ENCODE measurements at places on chromosomes 16 and 17. TPM values are rescaled to one million over a fixed set of nuclear protein-coding genes. Genes with fewer than 3 reads are reported as not detected.

UNKL gene
- 31.6 TPM for total RNA-seq

DNA sequence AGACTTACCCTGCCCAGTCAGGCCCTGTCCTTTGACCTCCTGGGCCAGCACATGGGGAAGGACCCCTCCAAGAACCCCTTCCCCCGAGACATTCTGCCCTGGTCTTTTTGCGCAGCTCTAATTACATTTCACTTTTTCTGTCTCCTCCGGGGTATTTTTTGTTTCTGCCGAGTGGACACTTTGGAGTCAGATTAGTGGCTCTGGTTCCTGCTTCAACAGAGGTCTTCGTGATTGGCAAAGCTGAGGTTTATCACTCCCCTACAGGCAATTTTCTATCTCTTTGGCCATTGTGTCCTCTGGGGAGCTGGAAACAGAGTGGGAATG, 23.5 kb downstream of the ANKRD40 start:
- no peak for DNase-seq

DNA sequence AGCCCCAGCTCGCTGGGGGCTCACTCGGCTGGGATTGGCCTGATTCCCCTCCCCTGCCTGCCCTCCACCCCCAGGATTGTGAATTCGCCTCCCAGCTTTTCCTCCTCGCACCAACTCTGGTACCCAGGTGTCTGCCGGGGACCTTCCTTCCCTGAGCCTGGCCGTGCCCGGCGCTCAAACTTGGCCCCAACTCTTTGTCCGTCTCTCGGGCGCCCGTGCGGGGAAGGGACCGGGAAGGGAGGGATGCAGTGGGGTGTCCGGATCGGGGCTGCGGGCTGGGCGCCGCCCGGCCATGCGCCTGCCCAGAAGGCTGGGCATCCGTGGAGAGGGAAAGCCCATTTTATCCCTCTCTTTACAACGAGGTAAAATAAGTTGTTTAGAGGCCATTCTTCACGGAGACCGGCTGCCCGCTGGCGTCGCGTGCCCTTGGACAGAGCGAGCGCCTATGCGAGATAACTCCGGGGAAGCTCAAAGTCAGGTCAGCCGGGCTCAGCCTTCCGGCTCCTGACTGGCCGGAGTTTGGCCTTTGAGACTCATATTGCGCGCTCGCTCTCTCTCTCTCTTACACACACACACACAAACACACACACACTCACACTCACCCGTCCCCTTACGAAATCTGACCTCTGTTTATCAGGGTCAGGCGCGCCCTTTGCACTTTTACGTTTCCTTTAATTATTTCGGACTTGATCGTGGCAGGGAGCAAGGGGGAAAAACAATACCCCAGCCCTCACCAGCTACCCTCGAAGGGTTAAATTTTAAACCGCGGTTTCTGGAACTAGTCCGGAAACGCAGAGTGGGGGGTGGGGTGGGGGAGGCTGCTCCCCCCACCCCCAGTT, 774 bp upstream of the MAF start:
- no peak for DNase-seq

GRCh38 chr16:2895813-2896212, 12.8 kb downstream of the FLYWCH2 start:
- peak; percentile 82 for DNase-seq

- DNase-seq, result no peak
Measured at GRCh38 chr17:1783271-1783670, 21.4 kb downstream of the SERPINF1 start.

GRCh38 chr16:52957199-52957598, 95.5 kb downstream of the CHD9NB start:
- no peak for DNase-seq

DNA sequence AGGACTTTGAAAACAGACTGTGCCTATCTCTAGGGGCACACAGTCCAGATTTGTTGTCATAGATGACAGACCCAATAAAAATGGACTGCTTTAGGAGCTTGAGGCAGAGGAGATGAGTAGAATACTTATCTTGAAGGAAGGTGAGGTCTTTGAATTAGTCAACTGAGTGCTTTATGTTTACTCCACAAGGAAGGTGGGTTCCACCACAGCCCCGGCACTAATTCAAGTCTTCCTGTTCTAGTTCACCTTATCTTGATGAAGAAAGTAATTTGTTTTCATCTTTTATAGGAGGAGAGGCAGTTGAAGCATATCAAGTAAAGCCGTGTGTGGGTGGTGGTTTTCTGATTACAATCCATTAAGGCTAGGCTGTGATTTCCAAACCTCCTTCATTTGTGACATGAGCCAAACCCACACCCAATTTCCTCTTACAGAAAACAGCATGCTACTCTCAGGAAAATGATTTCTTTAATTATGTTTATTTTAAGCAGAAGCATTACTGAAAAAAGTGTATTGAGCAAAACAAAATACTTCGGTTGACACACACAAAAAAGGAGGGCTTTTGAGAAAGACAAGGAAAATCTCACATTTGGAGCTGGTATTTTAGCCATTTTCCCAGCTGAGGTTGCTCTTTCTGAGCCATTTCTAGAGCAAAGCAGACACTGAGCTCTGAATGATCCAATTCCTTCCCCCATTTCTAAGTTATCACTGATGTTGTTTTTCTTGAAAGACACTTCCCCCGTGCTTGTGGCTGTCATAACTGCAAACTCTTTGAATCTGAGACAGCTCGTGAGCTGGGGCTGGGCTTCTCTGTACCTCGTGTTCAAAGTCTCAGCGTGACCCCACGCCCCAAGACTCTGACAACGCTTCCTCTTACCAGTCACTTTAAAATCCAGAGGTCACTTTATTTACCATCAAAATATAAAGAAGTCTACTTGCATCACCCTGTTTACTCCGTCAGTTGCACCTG, 35.4 kb downstream of the CDRT15 start:
- DNase-seq, result no peak

GRCh38 chr16:87207509-87207908, 109.7 kb downstream of the C16orf95 start:
- peak; percentile 37 for DNase-seq

DNA sequence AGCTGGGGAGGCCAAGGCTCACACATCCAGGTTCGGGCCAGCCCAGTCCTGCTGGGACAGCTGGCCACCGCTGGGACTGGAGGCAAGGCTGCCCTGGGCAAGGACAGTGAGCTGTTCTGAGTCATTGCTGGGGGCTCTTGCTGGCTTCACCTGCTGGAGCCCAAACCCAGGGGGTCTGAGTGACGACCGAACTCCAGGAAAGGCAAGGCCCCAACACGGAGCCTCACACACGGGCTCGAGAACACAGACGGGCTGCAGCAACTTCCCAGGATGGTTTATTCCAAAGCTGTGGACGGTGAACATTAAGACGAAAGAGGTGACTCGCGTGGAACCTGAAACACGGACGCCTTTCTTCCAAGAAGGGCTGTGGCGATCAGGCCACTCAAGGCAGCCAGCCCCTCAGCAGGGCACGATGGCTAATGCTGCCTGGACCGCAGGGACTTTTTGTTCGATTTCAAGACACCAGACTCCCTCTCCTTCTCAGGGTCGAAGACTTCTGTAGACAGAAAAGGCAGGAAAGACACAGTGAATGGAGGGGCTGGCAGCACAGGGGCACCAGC, 21.5 kb downstream of the KDM8 start:
- no peak for DNase-seq

FGF11 gene
- total RNA-seq, result 0.89 TPM

DNA sequence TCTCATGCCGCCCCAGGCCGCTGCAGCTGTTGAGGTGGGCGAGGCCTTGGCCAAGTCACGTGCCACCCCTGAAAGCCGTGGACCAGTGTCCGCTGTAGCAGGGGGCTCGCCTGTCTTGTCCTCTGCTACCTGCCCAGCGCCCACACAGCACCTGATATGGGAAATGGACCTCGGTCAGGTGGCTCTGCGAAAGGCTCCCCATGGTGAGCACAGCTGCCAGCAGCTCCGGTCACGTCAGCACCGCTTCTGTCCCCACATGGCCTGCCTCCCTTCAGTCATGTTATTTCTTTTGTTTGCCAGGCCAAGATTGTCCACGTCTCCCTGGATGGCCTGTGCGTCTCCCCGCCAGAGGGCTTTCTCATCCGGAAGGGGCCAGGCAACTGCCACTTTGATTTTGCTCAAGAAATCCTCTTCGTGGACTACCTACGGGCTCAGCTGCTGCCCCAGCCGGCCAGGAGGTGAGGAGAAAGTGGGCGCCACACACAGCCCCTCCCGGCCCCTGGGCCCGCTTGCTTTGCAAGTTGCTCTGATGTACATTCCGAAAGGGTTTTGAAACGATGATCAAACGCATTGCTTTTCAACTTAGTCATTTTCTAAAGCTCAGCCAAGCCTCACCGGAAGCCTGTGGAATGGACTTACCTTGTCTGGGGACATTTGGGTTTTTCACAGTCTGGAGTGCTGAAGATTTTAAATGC, 219.8 kb downstream of the KATNIP start:
- peak; percentile 93 for DNase-seq

APPBP2 gene
- total RNA-seq, result 36.7 TPM

DNA sequence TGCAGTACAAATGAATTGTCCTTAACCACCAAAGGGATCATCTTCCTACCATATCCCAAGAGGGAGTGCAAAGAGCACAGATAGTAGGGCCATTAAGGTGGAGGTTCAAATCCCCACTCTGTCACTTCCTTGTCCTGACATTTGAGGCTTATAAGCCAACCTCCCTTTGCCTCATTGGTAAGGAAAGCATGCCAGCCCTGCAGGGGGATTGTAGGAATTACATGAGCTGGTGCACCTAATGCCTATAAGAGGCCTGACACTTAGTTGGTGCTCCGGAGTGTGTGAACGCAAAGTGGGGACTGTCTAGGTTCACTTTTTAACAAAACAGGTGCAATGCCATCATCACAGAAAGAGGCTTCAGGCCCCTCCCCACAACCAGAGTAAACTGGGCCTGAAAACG, 374.4 kb downstream of the SNX29 start:
- DNase-seq, result no peak

GRCh38 chr16:82184213-82184612, 14.2 kb upstream of the MPHOSPH6 start:
- no peak for DNase-seq

OR2C1 gene
- total RNA-seq, result not detected

HBA1 gene
- total RNA-seq, result not detected

DNA sequence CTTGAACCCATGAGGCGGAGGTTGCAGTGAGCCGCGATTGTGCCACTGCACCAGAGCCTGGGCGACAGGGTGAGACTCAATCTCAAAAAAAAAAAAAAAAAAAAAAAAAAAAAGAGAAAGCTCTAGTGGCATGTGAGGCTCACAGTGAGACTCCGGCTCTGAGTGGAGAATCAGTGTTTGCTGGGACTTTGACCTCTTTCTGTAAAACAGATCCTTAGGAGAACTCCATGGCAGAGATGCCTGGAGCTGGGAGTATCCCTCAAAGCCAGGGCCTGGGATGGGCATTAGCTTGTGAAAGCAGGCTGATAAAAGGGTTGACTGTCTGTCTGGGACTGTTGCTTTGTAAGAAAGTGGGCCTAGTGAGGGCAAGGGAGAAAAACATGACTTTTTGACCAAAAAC, 46.4 kb downstream of the ZNF207 start:
- no peak for DNase-seq

- DNase-seq, result no peak
Measured at GRCh38 chr16:2038382-2039231, 9.0 kb downstream of the NTHL1 start.

DNA sequence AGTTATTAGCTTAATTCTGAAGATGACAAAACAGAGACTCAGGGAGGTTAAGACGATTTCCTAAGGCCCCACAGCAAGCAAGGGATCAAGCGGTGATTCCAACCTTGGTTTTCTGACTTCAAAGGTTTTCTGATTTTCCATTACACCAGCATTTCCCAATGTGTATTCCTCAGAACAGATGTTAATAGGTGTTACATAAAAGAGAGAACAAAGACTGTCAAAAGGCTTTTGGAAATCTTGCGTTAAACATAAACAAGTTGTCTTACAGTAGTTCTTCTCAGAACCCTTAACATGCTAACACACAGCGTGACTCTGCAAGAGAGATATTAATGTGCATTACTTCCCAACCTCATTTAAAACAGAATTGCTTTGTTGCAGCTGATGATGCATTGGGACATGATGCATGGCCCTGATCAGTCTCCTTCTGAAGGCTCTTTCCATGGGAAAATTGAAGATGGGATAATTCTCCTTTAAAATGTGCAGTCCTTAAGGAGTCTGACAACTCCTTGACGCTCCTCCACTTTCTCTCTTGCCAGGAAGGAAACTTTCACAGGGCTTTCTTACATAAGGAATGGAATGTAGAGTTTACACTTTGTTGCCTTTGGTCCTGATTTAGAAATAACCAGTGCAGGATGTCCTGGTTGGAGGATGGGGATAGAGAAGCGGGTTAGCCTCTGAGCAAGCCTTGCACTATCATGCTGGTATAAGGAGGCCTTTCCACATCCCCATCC, 21.5 kb upstream of the MMD start:
- no peak for DNase-seq

GRCh38 chr17:30240177-30240576, 4.7 kb upstream of the SLC6A4 start:
- DNase-seq, result no peak

DNA sequence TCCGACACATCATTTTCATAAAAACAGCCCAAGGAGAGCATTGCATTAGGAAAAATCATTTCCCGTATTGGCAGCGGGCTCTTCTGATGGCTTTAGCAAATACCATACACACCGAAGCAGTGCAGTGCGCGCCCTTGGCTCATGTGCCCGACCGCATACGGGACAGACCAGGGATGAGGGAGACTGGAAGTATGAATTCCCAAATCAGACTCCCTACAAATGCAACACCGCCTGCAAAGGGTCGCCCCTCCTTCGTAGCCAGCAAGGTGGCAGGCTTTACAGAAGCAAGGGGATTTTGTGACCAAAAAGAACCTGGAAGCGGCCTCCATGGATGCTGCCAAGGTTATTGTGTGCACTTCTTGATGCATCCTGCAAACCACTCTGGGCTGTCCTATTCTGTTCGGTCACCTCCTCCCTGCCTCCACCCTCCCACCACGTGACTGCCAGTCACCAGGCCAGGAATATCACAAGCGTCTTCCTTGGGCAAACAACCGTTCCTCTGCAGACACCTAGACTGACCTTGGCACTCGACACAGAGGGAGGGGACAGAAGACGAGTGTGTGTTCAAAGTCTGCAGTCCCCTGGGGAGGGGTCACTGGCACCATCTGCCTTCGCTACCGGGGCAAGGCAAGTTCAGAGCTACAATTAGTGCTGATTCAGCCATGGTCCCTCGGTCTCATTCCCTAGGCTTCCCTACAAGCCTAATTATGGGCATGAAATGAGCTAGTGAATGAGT, 460.4 kb downstream of the SLC39A11 start:
- no peak for DNase-seq

- DNase-seq, result no peak
Measured at GRCh38 chr17:81030741-81031565, 4.0 kb upstream of the BAIAP2 start.

ABCC6 gene
- total RNA-seq, result not detected

GRCh38 chr17:27488231-27488630, 32.0 kb downstream of the KSR1 start:
- DNase-seq, result no peak

ARL5C gene
- total RNA-seq, result not detected

GRCh38 chr17:80761110-80761871, 216.7 kb downstream of the RPTOR start:
- DNase-seq, result peak; percentile 93

SDR42E1 gene
- total RNA-seq, result 0.03 TPM
